GM23248 (cell line): ENCODE measurements at places on chromosomes 13 and 19. TPM values are rescaled to one million over a fixed set of nuclear protein-coding genes. Genes with fewer than 3 reads are reported as not detected.

NLRP5 gene
- total RNA-seq, result not detected in 2 replicates

PRR20E gene
- not detected in 2 replicates for total RNA-seq

KLK13 gene
- not detected in 2 replicates for total RNA-seq

- H3K4me3 ChIP-seq, result peak overlapping the region; percentile 65
- no peaks in the 10 kb centered on the region for H3K27me3 ChIP-seq
- peaks cover 19% of the 10 kb centered on the region for H3K4me1 ChIP-seq
- H3K36me3 ChIP-seq, result no peaks in the 10 kb centered on the region
- peak overlapping the region; percentile 97 for H3K27ac ChIP-seq
- DNase-seq, result peak; percentile 97
These were observed 37.3 kb downstream of the NFIC start for GRCh38 chr19:3403489-3404323.

GRCh38 chr19:15641901-15642491, 1.3 kb downstream of the CYP4F3 start:
- H3K36me3 ChIP-seq, result no peaks in the 10 kb centered on the region
- H3K27ac ChIP-seq, result no peak overlapping the region
- H3K27me3 ChIP-seq, result peaks cover 3% of the 10 kb centered on the region; the same call in 1 of the 2 replicates
- no peaks in the 10 kb centered on the region for H3K4me1 ChIP-seq

DNA sequence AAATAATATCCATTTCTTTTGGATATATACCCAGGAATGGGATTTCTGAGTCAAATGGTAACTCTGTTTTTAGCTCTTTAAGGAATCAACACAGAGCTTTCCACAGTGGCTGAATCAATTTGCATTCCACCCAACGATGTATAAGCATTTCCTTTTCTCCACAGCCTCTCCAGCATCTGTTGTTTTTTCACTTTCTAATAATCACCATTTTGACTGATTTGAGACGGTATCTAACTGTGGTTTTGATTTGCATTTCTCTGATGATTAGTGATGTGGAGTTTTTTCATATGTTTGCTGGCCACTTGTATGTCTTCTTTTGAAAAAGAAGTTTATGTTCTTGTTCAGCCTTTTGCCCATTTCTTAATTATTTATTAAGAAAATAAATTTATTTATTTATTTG, 352.2 kb upstream of the OBI1 start:
- H3K36me3 ChIP-seq, result no peaks in the 10 kb centered on the region
- DNase-seq, result no peak
- H3K4me3 ChIP-seq, result no peak overlapping the region
- no peaks in the 10 kb centered on the region for H3K4me1 ChIP-seq
- H3K27me3 ChIP-seq, result no peaks in the 10 kb centered on the region

- H3K4me3 ChIP-seq, result no peak overlapping the region
- DNase-seq, result no peak
- H3K4me1 ChIP-seq, result no peaks in the 10 kb centered on the region
- H3K27ac ChIP-seq, result no peak overlapping the region
- H3K27me3 ChIP-seq, result no peaks in the 10 kb centered on the region
- H3K36me3 ChIP-seq, result no peaks in the 10 kb centered on the region
These were observed 95.9 kb upstream of the FREM2 start for GRCh38 chr13:38590796-38591507.

GRCh38 chr13:58991826-58992477, 1171.8 kb downstream of the DIAPH3 start:
- H3K27ac ChIP-seq, result no peak overlapping the region
- H3K4me3 ChIP-seq, result no peak overlapping the region
- no peaks in the 10 kb centered on the region for H3K36me3 ChIP-seq
- no peaks in the 10 kb centered on the region for H3K27me3 ChIP-seq
